Stimulated activated CD8-positive, alpha-beta memory T cell treated with anti-CD3 and anti-CD28 coated beads, Interleukin-15, amount 100 ng/mL, for 48 hours (primary cell): ENCODE measurements at places on chromosomes 16 and 17.

DNA sequence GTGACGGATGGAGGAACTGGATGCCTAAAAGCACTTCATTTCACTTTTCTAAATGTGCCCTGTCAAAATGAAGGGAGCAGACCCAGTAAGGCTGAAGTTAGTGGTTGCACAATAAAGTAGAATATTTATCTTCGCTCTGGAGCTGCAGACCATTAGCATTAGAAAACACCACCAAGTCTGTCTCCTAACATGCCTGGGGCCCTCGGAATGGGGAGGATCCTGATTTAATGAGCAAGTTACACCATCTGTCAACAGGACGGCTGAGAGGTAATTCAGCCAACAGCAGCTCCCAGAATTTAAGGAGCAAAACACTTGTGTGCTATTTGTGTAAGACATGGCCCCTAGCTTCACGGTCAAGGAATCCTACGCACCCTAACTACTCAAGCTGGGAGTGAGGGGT, 22.3 kb downstream of the CA10 start:
- DNase-seq = no peak

DNA sequence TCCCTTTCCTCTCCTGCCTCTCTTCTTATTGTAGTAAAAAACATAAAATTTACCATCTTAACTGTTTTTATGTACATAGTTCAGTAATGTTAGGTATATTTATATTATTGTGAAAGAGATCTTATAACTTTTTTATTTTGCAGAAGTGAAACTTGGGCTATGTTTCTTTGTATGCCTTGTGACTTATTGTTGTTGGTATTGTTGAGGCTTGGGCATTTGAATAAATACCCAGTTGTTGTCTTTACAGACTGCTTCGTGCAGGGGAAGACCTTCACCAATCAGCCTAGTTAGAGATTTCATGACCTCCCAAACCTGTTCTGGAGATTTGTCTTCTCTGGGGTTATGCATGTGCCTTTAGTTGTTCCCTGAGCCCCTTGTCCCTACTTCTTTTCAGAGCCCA, 31.9 kb downstream of the REXO5 start:
- no peak for DNase-seq

GRCh38 chr16:61432421-61432820, 603.8 kb downstream of the CDH8 start:
- no peak for DNase-seq

GRCh38 chr16:13148836-13149235, 247.4 kb downstream of the SHISA9 start:
- DNase-seq = no peak

- DNase-seq = no peak
Observed at GRCh38 chr17:50535407-50535806, 2.9 kb downstream of the EPN3 start.

GRCh38 chr17:61328351-61328750, 71.3 kb upstream of the TBX2 start:
- DNase-seq = no peak

DNA sequence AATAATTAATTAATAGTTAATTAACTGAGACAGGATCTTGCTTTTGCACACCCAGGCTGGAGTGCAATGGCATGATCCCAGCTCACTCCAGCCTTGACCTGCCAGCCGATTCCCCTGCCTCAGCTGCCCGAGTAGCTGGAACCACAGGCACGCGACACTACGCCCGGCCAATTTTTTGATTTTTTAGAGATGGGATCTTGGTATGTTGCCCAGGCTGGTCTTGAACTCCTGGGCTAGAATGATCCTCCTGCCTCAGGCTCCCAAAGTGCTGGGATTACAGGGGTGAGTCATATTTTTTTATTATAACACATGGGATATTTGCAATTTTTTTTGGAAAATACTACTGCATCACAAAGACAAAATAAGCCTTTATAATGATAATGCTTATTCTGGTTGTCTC, 30.4 kb upstream of the BCAR1 start:
- DNase-seq = no peak

DNA sequence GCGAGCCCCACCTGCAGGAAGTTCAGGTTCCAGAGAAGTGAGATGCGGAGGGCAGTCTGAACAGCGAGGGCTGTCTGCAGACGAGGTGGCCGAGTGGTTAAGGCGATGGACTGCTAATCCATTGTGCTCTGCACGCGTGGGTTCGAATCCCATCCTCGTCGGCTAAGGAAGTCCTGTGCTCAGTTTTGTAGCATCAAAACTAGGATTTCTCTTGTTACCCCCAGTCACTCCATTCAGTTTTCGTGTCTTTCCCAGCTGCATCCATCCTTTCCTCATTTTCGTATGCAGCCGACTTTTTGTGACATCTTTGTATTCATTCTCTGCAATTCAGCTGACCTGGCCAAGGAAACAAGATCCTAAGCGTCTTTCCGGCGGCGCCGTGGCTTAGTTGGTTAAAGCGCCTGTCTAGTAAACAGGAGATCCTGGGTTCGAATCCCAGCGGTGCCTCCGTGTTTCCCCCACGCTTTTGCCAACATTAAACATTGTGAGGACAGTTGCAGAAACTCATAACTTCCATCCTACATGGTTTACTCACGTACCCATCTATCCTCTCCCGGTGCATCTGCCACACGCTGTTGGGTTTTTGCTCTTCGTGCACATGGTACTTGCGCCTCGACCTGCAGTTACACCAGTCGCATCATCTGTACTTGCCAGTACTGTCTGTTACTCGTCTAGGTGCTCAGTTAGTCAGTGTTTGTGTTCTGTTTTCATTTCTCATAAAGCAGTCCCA, 3.0 kb downstream of the BORCS6 start:
- peak; percentile 91 for DNase-seq

- no peak for DNase-seq
Observed at GRCh38 chr16:29896841-29897240, 2.5 kb downstream of the SEZ6L2 start.

GRCh38 chr17:79600681-79601131, 10.1 kb downstream of the RBFOX3 start:
- no peak for DNase-seq

DNA sequence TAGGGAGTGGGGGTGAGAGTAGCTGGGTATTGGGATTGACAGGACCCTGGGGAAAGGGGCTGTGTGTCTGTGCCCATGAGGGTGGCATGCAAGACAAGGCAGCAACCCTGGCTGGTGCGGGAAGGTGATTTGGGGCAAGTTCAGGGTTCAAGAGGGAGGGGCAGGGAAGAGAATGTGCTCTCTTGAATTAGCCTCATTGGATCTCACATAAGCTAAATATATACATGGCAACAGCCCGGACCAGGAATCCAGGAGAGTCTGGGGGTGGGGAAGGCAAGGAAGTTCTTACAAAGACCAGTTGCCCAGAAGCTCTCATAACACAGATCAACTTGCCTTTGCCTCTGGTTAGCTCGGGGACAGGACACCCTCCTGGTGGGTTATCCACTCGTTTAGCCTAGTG, 73.3 kb downstream of the IRX3 start:
- DNase-seq = no peak

DNA sequence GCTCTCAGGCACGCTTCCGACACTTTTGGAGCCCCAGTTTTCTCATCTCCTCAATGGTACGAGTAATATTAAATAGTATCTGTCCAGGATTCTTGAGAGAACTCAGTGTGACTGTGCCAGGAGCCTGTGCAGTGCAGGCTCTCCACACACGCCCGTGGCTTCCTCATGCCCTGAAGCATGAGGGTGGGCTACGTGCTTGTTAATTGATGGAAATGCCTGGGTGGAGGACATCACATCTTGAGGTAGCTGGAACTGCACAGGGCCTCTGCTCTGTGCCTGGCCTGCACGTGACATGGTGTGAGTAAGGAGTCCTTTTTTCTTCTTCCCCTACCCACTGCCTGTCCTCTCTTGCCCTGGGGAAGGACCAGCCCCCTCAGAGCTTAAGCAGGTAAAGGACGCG, 43.1 kb upstream of the LHX1 start:
- no peak for DNase-seq

- DNase-seq = no peak
Observed at GRCh38 chr17:61283043-61283442, 116.6 kb upstream of the TBX2 start.

GRCh38 chr16:57262841-57263540, 17.9 kb downstream of the ARL2BP start:
- no peak for DNase-seq

DNA sequence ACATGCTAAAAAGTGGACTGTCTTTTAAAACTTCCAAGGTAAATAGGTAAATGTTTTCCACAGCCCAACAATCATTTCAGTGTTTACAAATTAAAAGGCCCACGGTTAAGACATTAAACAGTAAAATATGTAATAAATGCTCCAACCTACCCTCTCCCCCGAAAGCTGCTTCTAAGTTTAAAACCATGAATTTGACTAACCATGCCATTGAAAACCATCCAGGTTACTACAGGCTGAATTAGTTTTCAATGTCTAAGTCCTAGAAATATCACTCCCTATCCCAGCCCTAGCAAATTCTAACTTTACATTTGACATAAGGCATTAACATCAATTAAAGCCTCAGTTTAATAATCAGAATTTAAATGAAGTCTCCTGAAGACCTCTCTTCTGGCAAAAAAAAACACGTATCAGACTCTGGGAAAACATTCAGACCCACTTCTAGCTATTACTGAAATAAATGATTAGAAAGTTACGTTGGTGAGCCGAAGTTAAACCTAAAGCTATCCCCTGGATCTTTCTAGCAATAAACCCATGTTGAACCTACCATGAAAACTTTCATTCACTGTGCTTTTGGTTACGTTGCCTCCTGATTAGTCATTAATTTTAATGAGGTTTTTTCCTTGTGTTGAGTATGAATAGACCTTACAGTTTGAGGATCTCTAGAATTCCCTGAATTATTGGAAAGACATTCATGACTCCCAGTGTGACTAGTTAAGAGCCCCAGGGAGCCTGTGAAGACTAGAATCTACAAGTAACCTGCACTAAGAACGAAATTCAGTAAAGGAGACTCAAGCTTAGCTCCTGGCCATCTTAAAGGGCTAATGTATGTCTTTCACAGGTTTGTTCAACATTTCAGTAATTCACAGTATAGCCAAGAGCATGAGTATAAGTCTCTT, 1.7 kb upstream of the POLG2 start:
- DNase-seq = no peak
